ENCODE measurements at places on chromosomes 11 and 22.
A peak's percentile ranks its signal among the peaks of the same experiment; 100 is the strongest.

DNA sequence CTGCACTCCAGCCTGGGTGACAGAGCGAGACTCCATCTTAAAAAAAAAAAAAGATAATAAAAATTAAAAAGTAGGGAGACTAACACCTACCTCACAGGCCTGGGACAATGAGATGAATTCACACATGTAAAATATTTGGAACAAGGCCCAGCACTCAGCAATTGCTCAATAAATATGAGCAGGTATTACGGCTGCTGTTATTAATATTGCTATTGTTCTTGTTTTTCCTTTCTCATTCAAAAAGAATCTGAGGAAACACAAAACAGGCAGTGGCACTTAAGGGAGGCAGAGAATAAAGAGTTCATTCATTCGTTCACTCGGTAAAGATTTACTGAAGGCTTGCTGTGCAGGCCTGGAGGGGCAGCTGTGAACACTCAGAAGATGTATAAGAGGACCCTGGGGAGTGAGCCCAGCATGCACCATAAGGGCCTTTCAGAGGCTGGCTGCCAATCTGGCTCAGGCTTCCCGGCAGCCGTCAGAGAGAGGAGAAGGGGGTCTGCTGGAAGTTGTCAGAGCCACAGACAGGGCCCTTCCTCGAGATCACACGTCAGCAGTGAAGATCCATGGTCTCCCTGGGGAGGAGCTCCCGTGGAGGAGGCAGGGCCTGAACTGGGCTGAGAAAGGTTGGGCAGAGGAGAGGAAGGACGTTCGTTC, 51.6 kb upstream of the TCF20 start:
- DNase-seq = no peak

DNA sequence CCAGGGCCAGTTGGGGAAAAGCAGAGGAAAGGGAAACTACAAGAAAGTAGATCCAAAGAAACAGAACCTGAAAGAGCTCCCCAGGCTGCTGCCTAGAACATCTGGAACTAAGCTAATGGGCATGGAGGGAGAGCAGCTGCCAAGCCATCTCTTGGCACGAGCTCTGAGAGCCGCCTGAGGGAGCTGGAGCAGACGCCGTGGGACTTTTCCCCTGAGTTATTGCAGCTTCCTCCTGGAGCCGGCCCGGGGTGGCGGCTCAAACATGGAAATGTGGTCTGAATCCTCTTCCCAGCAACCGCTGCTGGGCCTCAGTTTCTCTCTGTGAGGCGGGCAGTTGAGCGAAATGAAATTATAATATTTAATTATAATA, 41.8 kb downstream of the LIF start:
- no peak for DNase-seq

DNA sequence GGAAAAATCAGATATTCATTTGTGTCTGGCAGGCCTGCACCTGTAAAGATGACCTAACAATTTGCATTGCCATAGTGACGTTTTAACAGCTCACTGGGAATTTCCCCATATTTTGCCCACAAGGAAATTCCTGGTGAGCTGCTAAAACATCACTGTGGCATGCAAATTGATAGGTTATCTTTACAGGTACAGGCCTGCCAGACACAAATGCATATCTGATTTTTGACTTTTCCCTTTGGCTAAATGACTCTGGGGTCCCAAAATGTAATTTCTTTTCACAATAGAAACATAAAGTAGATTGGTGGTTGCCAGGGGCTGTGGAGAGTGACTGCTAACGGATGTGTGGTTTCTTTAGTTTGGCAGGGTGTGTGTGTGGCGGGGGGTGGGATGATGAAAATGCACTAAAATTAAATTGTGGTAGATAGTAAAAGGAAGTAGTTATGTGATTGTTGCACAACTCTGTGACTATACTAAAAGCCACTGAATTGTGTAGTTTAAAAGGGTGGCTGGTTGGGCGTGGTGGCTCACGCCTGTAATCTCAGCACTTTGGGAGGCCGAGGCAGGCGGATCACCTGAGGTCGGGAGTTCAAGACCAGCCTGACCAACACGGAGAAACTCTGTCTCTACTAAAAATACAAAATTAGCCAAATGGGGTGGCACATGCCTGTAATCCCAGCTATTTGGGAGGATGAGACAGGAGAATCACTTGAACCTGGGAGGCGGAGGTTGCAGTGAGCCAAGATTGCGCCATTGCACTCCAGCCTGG, 18.5 kb upstream of the FEZ1 start:
- peak; percentile 66 for DNase-seq

DNA sequence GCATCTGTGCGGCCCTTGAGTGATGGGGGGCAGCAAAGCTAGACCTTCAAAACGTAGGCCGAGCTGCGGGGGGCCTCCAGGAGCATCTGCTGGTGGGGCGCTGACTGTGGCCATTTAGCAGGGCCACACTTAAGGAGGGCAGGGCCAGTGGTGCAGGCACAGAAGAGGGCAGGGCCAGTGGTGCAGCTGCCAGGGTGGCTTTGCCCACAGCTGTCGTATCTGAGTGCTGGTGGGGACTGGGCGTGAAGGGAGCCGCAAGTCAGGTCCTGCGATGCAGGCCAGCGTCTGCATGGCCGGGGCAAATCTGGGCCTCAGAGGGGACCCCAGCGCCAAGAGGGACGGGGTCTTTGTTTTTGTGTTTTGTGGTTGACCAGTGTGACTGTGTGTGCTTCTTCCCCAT, 27.7 kb downstream of the RNH1 start:
- no peak for DNase-seq

- DNase-seq = no peak
These were observed 13.2 kb downstream of the TANGO2 start for GRCh38 chr22:20034143-20034542.

- no peak for DNase-seq
These were observed 177.5 kb upstream of the GRIA4 start for GRCh38 chr11:105432241-105432995.

DNA sequence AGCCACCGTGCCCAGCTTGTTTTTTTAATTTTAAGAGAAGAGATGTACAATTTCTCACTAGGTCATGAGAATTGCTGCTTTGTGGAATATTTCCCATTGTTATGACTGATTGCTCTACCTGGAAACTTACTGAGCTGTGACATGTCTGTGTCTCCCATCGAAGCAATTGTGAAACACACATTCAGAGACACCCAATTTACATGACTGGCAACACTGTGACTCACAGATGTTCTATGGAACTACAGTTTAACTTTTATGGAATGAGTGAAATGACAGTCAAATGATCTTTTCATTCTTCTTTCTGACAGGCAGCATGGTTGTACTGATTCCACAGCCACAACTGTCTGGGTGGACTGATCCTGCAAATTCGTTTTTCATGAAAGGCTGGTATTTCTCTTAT, 32.3 kb downstream of the ELF5 start:
- DNase-seq = no peak

- no peak for DNase-seq
These were observed 135.1 kb downstream of the FDX1 start for GRCh38 chr11:110564676-110565356.

- DNase-seq = peak; percentile 2
These were observed 199.0 kb upstream of the NECTIN1 start for GRCh38 chr11:119928047-119928446.

DNA sequence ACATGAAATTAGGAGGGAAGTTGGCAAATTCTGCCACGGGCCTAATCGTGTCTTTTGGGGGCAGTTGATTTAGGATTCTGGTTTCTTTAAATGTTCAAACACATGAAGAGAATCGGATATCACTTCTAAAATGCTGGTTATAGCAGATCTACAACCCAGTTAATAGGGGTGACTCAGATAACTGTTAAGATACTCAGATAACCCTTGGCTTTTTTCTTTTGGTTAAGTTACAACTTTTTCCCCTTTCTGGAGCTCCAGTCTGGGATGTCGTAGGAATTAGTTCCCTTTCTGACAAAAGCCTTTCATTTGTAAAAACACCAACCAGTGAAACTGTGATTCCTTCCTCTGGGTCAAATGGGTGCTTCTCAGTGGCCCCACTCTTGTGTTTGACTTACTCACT, 976 bp downstream of the DEPDC7 start:
- DNase-seq = no peak

DNA sequence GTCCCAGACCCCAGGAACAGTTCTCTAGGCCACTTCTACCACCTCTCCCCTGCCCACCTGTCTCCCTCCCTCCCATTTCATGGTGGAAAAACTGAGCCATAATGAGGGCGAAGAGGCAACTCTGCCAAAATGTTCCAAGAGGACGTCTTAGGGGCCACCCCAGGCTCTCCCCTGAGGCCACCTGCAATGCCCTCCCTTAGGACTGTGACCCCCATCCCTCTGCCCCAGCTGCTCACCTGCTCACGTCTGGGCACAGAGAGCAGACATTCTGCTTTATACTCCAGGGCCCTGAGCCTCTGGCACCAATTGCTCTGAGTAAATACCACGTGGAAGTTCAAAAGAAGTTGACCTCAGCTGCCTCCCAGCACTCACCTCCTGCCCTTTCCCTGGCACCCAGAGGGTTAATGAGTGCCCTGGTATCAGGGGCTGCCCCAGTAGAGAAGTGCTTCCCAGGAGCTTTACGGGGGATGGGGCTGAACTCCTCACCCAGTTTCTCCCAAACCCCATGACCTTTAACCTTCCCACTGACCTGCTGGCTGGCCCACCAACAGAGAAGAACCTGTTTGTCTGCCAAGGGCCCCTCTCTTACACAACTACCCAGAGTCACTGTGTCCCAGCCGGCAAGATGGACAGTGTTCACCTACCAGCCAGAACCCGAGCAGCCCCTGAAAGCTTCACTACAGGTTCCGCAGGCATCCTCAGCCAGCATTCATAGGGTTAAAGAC, 627 bp upstream of the APOA5 start:
- DNase-seq = no peak

DNA sequence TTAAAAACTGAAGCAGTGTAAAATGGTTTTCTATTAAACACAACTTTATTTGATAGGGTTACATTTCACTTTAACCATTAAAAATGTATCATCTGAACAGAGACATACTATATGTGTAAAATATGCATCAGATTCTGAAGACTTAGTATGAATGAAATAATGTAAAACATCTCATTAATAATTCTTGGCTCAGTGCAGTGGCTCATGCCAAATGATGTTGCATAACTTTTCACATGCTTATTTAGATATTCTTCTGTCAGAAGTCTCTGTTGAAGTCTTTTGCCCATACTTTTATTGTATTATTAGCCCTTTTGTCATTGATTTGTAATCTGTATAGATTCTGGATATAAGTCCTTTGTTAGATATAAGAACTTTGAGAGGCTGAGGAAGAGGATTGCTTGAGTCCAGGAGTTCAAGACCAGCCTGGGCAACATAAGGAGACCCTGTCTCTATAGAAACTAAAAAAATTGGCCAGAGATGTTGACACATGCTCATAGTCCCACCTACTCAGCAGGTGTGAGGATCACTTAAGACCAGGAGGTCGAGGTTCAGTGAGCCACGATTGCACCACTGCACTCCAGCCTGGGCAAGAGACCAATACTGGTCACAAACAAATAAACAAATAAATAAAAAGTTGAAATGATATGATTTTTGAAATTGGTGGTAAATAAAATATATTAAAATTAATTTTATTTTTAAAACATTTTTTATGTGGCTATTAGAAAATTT, 73.8 kb upstream of the PARVA start:
- peak; percentile 77 for DNase-seq

- no peak for DNase-seq
These were observed 115.4 kb downstream of the KIAA1671 start for GRCh38 chr22:25067851-25068421.

- DNase-seq = no peak
These were observed 4.3 kb upstream of the ZC3H7B start for GRCh38 chr22:41296826-41297667.

DNA sequence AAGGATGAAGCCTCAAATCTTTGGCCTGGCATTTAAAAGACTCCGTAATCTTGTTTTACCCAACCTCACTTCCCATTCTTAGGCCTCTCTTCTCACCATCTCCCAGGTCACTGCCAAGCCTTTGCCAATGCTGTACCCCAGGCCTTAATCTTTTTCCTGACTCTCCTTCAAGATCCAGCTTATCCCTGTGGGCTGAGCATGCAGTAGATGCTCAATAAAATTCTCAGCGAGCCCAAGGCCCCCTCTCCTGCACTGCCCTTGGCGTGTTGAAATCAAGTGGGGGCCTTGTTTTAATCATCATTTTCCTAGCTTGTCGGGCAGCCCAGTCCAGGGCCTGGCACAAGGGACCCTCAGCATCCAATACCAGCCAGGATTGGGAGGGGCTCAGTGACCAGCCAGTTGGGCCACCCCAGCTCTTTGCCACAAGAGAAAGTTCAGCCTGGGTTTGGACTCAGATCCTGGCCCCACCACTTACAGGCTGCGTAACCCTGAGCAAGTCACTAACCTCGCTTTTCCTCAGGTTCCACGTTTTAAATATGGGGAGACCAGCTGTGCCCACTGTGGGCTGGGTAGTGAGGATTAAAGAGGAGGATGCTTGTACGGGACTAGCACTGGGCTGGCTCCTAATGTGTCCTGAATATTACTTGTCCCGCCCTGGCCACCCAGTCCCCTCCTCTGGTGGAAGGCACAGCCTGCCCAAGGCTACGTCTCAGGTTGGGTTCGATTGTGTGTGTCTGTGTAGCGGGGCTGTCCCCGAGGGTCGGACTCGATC, 943 bp upstream of the YWHAH start:
- DNase-seq = no peak

GRCh38 chr11:121293288-121293594, 670 bp downstream of the SC5D start:
- DNase-seq = peak; percentile 42

- DNase-seq = no peak
These were observed 28.0 kb downstream of the MYBPC3 start for GRCh38 chr11:47324520-47324919.

DNA sequence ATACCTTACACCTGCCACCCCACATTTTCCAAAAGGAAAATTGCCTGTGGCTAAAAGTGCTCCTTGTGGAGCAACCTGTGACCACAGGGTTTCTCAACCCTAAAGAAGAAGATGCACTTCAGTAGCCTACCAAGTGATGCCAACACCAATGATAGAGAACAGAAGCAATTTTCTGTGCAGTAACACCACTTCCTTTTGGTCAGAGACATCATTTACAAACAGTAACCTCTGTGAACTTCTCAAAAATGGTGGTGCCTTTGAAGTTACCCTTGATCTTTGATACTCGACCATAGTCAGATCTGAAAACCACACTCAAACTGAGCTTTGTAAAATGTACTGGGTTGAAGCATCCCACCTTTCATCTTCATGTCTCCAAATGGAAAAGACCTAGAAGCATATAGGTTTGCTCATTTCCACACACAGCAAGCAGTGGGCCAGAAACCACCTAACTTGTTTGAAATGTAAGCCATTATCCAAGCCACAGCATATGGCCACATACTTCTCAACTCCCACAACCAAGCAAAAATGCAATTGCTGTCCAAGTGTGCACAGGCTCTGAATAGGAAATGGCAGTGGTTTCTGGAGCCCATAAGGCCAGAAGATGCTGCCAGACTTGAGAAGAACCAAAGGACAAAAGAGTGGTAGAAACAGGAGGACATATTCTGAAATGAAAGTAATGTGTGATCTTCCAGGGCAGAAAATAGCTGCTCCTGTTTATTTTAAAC, 24.3 kb downstream of the MPPED2 start:
- DNase-seq = no peak

DNA sequence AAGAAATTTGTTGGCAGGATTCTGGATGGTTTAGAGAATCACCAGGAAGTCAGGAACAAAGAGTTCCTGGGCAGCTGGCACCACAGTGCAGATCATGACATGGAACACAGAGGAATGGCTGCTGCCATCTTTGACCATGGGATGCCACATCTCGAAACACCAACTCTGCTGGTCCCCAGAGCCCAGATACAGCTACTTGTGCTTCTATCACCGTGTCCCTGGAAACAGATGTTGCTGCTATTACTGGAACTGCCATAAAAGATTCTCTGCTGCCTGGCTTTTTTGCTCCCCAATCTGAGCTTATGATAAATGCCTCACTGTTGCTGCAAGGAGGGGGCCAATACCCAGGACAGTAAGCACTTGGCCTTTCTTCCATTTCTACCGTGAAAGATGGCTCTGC, 185.2 kb downstream of the CSNK2A3 start:
- no peak for DNase-seq

Measured in iris pigment epithelial cell (primary cell).